ENCODE measurements at places on chromosomes 3 and 15. TPM values are rescaled to one million over a fixed set of nuclear protein-coding genes. Genes with fewer than 3 reads are reported as not detected.

Gene TMEM212
- total RNA-seq: not detected

Gene ZNF660
- not detected for total RNA-seq

Gene ACSBG1
- not detected for total RNA-seq

DNA sequence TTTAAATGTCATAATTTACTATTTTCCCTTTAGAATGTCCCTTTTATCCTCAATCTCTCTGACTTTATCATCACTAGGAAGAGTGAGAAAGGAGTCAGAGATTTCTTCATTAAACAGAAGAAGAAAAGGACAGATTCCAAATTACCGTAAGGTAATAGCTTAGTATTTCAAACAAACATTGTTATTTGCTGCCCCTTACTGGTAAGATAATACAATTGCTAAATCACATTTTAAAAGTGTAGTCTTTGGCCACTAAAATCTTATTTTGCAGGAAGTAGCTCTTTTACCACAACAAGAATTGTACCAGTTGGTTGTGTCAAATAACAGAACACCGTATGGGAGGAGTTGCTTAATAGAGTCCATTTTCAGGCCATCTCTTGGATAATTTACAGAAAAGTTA, 53.7 kb downstream of the CGGBP1 start:
- peak; percentile 49 for DNase-seq

- DNase-seq: no peak
Observed at GRCh38 chr3:130473416-130473815, 43.6 kb upstream of the COL6A6 start.

GRCh38 chr3:88046766-88047165, 12.0 kb downstream of the CGGBP1 start:
- no peak for DNase-seq
